Amygdala (tissue), 56 donors: ENCODE measurements at places on chromosomes 5 and 9.

- no peak for DNase-seq
Observed at GRCh38 chr5:130400091-130400490, 495.8 kb downstream of the CHSY3 start.

DNA sequence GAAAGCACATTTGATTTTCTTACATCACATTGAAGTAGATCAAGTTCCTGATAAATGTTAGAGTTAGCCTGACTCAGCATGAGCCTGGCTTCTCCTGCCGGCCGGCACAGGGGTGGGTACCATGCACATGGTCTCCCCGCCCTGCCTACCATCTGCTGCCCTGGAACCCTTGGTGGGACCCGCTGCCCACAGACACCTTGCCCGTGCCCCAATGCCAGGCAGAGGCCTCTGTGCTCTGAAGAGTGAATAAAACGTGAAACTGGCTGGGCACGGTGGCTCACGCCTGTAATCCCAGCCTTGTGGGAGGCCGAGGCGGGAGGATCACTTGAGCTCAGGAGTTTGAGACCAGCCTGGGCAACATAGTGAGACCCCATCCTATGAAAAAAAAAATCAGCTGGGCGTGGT, 17.3 kb downstream of the EXD3 start:
- no peak for DNase-seq

GRCh38 chr5:60520451-60521227, 179.3 kb downstream of the DEPDC1B start:
- no peak for DNase-seq

- DNase-seq, result no peak
Observed at GRCh38 chr9:13586587-13587374, 307.3 kb upstream of the MPDZ start.

DNA sequence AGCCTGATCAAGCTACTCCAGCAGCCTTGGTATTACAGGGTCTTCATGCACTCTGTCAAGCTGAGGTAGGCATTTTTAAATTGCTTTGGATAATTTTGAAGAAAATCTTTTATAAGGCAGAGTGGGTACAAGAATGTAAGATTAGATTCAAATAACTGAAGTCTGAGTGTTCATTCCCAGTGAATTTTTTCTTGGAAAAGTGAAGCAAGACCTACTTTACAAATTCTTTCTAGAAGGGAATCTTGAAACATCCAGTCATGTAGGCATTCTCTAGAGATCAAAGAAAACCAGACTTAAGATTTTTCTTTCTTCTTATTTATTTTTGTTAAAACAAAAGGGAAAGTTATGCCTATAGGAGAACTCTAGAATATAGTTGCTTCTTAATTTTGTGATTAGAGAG, 139.0 kb downstream of the FOCAD start:
- no peak for DNase-seq

- DNase-seq, result no peak
Observed at GRCh38 chr5:74055486-74056106, 429.6 kb downstream of the ARHGEF28 start.

DNA sequence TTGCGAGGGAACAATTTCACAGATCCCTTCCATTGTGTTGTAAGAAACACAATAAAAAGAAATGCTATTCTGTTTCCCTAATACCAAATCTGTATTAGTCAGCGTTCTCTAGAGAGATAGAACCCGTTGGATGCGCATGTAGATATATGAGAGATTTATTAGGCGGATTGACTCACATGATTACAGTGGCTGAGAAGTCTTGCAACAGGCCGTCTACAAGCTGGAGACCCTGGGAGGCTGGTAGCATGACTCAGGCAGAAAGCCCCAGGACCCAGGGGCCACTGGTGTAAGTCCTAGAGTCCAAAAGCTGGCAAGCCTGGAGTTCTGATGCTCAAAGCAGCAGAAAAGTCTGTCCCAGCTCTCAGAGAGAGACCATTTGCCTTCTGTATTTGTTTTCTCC, 18.4 kb upstream of the IL17B start:
- DNase-seq, result no peak

GRCh38 chr9:97924386-97924785, 2.1 kb upstream of the TRMO start:
- no peak for DNase-seq

GRCh38 chr5:16603295-16603694, 13.5 kb downstream of the RETREG1 start:
- no peak for DNase-seq

GRCh38 chr9:121394292-121394691, 24.2 kb upstream of the STOM start:
- no peak for DNase-seq

DNA sequence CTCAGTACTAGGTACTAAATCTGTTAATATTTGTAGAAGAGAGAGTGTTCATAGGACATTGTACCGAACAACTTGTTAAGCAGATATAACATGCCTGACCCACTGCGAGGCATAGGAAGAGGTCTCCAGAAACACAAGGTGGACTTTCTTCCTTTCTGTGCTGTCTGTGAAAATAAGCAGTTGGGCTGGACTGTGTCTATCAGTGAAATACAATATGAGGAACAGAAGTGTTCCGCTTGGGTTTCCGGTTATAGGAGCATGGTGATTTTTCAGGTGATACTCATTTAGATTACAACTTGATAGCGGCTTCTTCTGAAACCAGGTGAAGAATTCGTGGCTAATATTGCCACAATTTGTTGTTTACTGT, 60.9 kb upstream of the TLR4 start:
- no peak for DNase-seq

DNA sequence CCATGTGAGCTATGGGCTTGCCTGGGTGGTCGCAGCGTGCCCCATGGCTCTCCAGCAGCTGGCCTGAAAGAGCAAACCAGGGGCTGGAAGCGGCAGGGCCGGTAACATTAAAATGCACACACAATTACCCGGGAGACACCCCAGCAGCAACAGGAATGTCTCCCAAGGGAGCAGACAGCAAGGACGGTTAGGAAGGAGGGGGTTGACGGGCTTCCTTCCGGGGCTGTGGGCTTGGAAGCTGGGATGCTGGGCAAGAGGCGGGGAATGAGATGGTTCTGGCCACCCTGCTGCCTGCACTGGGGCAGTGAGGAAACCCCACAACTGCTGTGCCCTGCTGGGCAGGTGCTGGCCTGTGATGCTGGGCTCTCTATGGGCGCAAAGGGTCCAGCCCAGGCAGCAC, 71.8 kb upstream of the ADAMTS2 start:
- DNase-seq, result no peak

- DNase-seq, result no peak
Observed at GRCh38 chr9:9949368-9949767, 663.4 kb downstream of the PTPRD start.

DNA sequence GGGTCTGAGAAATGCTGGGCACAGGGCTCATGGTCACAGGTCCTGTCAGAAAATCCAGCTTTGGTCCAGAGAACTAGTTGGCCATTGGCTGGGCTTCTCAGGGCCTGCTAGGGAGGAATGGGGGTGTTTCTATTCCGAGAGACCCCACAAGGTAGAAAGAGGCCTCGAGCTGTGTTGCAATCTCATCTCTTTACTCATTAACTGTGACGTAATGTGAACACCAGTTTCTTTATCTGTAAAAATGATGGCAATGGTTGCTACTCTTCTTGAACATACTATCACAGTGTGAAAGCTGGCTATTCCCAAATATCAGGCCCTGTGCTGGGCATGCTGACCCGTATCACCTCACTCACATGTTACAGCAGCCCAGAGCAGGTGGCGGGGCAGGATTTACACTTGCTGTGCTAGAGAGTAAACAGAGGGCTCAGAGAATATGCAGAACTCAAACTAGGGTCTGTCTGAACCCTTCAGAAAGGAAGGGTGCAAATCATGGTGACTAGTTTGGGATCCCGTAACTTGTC, 35.7 kb upstream of the SLC25A51 start:
- DNase-seq, result no peak

DNA sequence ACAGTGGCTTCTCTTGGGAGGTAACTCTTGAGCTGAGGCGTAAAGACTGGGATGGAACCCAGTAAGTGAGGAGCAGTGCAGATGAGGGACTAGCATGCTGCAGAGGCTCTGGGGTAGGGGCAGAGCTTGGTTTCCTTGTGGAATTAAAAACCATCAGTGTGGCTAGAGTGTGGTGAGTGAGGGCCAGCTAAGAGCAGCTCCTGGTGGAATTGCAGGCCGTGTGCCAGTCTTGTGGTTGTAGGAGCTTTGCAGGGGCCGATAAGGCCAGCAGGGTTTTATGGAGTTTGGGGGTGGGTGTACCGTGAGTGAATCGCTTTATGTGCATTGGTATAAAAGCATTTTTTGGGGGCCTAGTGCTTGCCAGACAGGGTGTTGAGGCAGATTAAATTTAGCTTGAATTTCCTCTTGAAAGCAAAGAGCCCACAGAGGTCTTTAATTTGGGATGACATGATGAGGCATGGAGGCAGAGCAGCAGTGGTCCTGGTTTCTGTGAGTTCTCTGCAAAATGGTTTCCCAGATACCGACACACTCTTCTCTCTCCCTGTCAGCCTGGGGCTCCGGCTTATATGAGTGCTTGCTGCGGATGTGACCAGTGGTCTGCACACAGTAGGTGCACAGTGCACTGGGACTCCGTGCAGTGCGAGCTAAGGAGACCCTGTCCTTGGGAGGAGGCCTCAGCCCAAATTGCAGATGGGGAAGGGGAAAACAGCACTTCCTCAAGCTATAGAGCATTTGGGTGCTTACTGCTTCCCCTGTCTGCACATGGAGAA, 176.4 kb upstream of the PITX1 start:
- no peak for DNase-seq

DNA sequence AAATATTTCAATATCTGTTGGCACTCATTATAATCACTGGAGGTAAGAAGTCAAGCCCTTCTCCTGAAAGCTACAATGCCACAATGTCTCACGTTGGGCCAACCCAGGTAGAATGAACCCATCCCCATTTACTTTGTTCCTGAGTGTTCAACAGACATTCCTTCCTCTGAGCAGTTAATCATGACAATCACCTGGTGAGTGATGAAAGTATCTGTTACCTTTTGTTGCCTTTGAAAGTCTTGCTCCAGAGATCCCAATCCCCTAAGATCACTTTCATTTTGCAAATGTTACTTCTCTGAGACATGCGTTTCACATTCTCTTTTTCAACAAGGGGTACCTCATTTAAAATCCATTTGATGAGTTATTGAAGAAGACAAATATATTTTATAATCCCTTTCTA, 49.3 kb upstream of the MSX2 start:
- no peak for DNase-seq

GRCh38 chr9:107484117-107484723, 5.3 kb downstream of the KLF4 start:
- DNase-seq, result no peak

GRCh38 chr9:31608416-31608815, 776.0 kb upstream of the ACO1 start:
- DNase-seq, result no peak

DNA sequence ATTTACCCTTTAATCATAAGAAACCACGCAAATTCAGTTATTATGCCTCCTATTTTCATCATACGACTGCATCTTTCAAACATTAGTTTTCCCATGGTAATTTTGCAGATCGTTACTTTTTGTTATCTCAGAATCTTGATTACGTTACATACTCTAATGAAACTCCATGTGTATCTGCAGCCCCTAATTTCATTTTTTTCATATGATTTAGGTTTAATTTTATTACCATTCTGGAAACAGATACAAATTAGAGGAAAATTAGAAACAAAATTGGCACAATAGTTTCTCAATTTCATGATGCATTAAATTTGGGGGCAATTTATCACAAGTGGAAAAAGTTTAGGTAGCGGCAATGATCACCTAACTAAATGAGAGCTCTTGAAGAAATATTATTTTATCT, 52.3 kb downstream of the C9orf153 start:
- no peak for DNase-seq
